GDM1 (cell line): ENCODE measurements at places on chromosomes 1 and 21.

DNA sequence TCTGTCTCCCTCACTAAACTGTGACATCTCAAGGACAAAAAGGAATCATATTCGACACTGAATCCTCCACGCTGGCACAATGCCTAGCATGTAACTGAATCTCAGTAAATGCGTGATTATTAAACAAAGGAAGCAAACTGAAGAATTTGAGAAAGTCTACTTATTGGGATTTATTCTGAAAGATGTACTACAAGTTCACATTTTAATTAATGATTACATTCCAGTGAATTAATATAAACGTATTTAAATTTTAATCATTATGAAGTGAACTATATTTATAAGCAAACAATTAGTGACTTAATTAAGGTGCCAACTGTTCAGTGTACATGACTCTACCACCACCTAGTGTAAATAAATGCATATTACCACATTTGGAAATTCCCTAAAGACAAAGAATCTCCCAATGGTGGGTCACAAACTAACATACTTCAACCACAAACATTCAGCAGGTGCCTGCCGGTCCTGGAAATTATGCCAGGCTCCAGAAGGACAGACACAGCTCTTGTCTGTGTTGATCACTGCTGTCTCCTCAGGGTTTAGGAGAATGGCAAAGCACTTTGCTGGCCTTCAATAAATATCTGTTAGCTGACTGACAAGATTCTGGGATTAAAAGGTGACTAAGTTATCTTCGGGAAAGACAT, 56.3 kb downstream of the SMYD3 start:
- DNase-seq: no peak

DNA sequence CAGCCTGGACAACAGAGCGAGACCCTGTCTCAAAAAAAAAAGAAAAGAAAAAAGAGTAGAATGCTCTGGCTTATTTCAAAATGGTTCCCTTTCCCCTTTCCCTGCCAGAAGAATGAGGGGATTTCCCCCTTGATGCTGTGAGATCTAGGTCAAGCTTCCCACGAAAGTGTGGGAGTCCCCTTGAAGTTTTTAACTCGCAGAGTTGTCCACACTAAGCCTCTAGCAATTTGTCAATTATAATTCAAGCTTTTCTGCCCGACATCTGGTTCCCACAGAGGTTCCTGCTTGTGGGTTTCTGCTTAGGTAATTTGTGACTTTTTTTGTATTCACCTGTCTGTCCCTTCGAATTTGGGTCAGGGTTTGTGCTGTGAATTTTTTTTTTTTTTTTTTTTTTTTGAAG, 62.8 kb downstream of the ZFYVE9 start:
- no peak for DNase-seq

- no peak for DNase-seq
Measured at GRCh38 chr1:115282807-115283208, 55.2 kb downstream of the NGF start.

DNA sequence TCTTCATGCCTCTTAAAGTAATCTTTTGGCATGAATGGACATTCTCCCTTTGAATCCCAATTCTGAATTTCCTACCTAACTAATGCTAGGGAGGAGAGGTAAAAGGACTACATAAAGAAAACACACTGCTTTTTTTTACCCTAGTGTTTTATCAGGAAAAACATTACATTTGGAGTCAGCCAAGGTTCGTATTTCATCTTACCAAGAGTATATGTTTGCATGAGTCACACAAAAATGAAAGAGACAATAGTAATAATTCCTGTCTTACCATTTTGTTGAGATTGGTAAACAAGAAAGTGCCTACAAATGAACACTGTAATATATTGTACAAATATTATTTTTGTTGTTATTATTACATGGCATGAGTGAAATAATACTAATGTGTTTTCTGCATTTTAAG, 112.9 kb upstream of the WARS2 start:
- no peak for DNase-seq

- no peak for DNase-seq
Measured at GRCh38 chr1:192966073-192966472, 93.1 kb downstream of the UCHL5 start.

DNA sequence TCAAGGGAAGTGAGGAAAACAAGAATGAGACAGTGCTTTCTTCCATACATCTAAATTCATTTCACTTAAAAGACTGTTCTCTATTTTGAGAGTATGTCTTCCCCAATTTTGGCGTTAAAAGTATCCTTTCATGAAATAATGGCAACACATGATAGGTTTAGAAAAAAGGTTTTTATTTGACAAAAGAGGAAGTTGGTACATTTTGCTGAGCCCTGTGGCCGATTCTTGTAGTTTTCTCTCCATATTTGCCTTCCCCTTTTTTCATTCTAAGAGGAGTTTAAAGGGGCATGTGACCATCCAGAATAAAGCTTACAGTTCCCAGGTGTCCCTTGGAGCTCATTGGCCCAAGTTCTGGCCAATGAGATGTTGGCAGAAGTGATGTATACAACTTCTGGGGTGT, 140.4 kb upstream of the KCNE2 start:
- no peak for DNase-seq

DNA sequence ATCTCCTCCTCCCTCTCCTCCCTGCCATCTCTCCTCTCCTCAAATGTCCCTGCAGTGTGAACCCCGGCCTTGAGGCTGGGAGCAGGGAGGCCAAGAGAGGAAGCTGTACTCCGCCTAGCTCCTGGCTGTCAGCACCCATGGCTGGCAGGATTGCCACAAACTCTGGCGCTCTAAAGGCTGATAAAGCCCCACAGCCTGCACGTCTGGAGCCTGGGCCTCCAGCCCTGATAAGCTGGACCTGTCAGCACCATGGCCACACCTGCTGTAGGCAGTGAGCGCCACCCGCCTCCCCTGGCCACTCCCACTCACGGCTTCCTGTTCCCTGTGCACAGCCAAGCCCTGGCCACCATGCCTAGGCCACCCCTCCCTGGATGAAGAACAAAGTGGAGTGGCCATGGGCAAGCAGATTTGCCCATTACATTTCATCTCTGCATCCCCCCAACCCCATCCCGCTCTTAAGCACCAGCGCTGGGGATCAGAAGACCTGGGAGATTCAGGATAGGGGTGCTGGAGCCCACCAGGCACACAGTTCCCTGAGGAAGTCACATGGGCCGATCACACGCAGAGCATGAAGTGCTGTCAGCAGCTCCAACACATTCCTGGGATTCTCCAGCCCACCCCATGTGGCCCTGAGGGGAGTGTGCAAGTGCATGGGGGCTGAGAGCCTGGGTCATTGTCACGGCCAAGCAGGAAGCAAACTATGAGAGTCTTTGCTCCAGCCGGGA, 24.2 kb upstream of the NPPB start:
- no peak for DNase-seq

- DNase-seq: no peak
Measured at GRCh38 chr1:73813716-73814115, 384.3 kb downstream of the LRRIQ3 start.

DNA sequence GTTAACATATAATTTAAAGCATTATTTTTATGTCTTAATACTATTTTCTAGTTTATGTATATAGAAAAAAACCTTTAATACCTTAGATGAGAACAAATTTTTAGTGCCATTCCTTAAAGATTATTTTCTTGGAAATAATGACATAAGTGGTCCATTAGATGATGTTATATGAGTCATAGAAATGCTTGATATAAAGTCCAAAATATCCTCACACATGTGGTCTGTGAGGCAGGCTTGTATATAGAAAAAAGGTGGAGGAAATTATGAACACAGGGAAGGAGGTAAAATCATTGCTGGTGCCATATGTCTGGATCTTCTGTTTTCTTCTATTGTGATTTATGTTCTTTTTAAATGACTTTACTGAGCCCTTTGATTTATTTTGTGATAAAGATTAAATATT, 79.3 kb downstream of the MAP3K7CL start:
- no peak for DNase-seq

DNA sequence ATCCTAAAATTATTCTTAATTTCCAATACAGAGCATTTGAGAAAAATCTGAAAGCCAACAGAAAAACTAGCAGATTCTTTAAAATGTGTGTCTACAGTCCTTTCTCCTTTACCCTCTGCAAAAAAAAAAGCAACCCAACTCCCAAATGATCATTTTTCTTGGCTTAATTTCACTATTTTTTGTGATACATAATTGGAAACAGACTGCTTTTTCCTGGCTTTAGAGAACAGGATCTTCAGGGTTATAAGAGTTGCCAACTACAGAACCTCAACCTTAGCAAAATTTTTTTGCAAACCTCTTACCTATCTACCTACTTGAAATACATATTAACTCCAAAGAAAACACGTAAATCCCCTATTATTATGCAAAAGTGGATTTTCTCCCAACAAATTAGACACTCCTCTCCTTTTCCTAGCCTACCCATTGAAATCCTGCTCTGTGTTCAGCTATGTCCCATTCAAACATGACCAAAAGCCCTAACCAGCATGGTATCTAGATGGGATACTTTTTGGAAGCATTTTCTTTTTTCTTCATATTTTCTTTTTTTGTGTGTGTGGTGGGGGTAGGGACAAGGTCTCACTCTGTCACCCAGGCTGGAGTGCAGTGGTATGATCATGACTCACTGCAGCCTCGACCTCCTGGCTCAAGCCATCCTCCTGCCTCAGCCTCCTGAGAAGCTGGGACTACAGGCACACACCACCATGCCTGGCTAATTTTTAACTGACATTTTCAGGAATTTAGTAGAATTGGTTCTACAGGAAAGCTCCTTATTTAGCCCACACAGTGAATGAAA, 9.0 kb downstream of the TGFBR3 start:
- no peak for DNase-seq

- DNase-seq: no peak
Measured at GRCh38 chr1:96365076-96365475, 356.5 kb upstream of the PTBP2 start.

GRCh38 chr1:185487026-185487425, 170.0 kb upstream of the IVNS1ABP start:
- no peak for DNase-seq

- no peak for DNase-seq
Measured at GRCh38 chr1:84781946-84782771, 91.9 kb upstream of the SSX2IP start.
